ENCODE measurements at places on chromosomes 3 and 15.

DNA sequence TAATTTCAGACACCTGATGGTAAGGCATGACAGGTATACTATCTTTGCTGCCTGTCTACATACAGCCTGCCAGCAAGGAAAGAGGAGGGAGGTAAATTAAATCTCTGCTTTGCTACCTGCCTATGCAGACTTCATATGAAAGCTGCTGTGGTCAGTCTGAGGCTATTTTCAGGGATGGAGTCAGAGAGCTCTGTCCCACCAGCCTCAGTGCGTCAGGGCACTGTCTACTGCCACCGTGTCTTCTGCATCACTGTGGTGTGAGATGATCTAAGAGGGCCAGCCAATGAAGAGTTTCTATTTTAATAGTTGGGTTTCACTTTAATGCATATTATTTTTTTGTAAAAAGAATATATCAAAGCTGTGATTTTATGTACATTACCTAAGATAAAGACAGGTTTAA lies 125.6 kb downstream of the CADPS start:
- no peak for DNase-seq

DNA sequence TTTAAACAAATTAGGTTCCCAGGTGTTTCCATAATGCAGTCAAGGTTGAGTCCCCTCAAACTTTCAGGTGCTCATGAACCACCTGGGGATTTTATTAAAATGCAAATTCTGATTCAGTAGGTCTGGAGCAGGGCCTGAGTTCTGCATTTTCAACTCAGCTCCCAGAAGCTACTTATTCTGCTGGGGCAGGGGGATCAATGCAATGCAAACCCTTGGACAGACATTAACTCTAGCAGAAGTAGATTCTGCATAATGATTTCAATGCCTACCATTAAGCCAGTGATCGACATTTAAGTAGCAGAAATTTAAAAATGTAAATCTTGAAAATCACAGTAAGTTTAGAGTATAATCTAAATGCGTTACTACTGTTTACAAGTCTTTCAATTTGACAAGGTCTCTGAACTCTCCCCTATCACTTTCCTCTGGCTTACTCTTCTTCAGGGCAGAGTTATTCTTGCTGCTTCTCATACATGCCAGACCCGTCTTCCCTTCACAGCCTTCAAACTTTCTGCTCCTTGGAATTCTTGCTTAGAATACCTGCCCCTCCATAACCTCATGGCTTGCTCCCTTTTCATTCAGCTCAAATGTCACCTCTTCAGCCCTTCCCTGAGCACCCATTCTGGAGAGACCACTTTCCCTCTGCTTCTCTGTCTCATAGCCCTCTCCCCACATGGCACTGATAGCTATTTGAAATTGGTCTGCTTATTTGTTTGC lies 19.3 kb upstream of the DPPA4 start:
- no peak for DNase-seq

- DNase-seq, result no peak
These were observed 11.6 kb downstream of the TSEN2 start for GRCh38 chr3:12495749-12496452.

- no peak for DNase-seq
These were observed 222.3 kb downstream of the MEIS2 start for GRCh38 chr15:36877796-36878683.

Measured in stimulated activated naive CD8-positive, alpha-beta T cell treated with anti-CD3 and anti-CD28 coated beads, Interleukin-15, amount 100 ng/mL, for 72 hours (primary cell).